Cerebellar nuclear complex (tissue), 1 donor: ENCODE measurements at places on chromosomes 4 and X.

DNA sequence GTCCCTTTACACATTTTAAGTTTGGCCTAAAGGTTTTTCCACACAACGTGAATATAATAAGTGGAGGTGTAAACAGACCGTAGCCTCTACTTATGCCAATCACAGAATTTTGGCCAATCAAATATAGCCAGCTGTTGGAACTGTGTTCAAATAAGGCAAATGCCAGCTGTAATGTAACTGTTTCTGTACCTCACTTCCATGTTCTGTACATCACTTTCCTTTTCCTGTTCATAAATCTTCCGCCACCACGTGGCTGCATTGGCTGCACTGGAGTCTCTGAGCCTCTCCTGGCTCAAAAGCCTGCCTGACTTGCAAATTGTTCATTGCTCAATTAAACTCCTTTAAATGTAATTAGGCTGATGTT is 105.1 kb upstream of the SMIM31 start:
- no peak for DNase-seq

DNA sequence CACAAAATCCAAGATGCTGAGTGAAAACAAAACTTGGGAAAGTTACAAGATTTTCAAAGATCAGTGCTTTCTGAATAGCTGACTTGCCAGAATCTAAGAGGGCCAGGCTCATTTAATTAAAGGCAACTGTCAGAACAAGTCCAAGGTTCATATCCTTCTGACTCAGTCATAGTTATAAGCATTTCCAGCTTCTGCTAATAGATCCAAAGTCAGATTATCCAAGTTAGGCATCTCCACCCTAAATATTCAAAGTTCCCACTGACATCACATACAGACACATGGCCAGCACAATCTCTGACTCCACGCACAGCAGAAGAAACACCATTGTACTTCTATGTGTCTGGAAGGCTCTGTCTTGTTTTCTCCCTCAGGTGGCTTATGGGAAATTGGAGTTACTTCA is 41.8 kb downstream of the GASK1B start:
- DNase-seq = no peak

- no peak for DNase-seq
Observed at GRCh38 chr4:84740057-84740456, 157.1 kb downstream of the CDS1 start.

- DNase-seq = no peak
Observed at GRCh38 chr4:93791570-93792195, 36.9 kb upstream of the ATOH1 start.

- no peak for DNase-seq
Observed at GRCh38 chr4:16237715-16238114, 11.4 kb upstream of the TAPT1 start.

DNA sequence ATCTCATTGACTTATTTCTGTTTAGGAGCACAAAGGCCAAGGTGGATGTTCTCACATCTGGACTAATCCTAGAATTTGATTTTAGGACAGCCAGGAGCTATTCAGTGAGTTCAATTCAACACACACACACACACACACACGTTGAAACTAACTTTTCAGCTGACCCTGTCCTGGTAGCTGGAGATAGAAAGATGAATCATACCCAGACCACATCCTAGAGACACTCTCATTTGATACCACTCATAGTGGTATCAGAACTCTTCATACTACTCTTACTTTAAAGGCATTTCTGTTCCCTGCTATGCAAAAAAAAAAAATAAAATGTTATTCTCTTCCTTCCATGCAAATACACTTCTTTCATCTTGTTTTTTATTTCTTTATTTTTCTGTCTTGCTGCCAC is 36.7 kb downstream of the KLF8 start:
- DNase-seq = no peak

GRCh38 chr4:113467581-113467980 is 294.0 kb downstream of the CAMK2D start:
- peak; percentile 29 for DNase-seq

- DNase-seq = no peak
Observed at GRCh38 chr4:992297-993110, 700 bp downstream of the SLC26A1 start.

GRCh38 chrX:101550751-101551379 is 518 bp downstream of the ARMCX1 start:
- no peak for DNase-seq

- DNase-seq = no peak
Observed at GRCh38 chr4:45350438-45350837, 624.1 kb upstream of the GNPDA2 start.

- DNase-seq = no peak
Observed at GRCh38 chr4:156974264-156974663, 2.7 kb upstream of the PDGFC start.

- DNase-seq = no peak
Observed at GRCh38 chr4:189049682-189050081, 891.0 kb upstream of the FRG1 start.

GRCh38 chr4:102311407-102311806 is 33.9 kb downstream of the SLC39A8 start:
- no peak for DNase-seq

- DNase-seq = no peak
Observed at GRCh38 chrX:47484885-47485284, 1.9 kb upstream of the ZNF41 start.

- no peak for DNase-seq
Observed at GRCh38 chr4:120870279-120870673, 52.2 kb downstream of the PRDM5 start.

DNA sequence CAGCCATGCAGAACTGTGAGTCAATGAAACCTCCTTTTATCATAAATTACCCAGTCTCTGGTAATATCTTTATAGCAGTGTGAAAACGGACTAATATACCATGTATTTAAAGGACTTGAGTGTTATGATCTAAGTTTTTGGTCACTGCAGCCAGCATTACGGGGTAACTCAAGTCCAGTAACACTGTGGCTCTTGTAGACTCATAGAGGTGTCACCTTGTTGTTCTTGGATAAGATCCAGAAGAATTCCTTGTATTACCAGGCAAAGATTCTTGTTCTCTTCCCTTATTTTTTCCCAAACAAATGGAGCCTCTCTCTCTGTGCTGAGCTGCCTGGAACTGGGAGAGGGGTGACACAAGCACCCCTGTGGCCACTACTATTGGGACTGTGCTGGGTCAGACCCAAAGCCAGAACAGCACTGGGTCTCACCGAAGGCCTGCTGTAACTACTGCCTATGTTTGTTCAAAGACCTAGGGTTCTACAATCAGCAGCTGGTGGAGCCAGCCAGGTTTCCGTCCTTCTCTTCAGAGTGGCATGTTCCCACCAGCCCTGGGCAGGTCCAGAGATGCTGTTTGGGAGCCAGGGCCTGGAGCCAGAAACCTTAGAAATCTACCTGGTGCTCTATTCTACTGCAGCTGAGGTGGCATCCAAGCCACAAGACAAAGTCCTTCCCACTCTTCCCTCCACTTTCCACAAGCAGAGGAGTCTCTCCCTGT is 43.7 kb upstream of the MED14 start:
- DNase-seq = no peak

DNA sequence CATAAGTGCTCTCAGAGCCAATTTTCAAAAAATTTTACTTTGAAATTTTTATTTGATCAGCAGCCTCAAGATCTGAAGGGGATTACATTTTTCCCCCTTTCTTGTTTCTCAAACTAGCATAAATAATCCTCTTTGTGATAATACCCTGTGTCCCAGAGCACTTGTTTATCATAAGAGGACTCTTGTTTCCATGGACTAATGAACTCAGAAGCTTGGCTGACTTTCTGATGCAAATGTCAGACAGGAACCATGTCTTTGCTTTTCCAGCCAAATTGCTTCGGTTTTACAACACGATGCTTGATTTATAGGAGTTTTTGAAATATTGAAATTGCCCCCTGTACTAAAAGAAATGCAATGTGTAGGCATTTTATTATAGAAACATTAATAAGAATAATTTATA is 859.3 kb upstream of the LCORL start:
- no peak for DNase-seq

DNA sequence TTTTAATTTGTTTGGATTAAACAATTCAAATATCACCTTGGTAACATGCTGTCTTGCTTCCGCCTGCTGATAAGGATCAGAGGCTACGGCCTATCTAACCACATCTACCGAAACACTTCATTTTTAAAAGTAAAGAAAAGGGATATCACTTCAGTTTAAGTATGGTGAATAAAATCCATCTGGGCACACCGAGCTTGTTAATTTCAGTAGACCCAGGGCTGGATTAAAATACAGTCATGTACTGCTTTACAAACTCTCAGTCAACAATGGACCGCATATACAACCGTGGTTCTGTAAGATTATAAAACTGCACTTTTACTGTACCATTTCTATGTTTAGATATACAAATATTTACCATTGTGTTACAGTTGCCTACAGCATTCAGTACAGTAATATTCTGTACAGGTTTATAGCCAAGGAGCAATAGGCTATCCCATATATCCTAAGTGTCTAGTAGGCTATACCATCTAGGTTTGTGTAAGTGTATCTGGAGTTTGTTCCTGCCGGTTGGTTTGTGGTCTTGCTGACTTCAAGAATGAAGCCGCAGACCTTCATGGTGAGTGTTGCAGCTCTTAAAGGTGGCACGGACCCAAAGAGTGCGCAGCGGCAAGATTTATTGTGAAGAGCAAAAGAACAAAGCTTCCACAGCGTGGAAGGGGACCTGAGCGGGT is 40.0 kb downstream of the SEPTIN11 start:
- no peak for DNase-seq

DNA sequence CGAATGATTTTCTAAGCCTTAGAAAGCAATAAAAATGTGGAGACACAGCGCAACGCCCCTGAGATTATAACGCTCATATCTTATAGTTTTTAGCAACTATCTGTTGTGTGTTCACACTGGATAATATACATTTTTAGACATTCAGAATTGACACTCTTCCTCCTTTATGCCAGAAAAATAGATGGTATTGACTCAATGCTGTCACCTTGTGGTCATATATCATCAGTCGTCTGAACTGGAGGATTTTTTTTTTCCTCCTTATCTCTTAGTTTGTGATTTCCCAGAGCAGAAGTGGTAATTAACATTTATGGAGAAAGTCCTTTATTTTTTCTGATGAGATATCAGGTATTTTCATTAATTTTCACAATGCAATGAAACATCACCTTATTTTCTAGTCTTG is 759.6 kb downstream of the RAB28 start:
- DNase-seq = no peak

DNA sequence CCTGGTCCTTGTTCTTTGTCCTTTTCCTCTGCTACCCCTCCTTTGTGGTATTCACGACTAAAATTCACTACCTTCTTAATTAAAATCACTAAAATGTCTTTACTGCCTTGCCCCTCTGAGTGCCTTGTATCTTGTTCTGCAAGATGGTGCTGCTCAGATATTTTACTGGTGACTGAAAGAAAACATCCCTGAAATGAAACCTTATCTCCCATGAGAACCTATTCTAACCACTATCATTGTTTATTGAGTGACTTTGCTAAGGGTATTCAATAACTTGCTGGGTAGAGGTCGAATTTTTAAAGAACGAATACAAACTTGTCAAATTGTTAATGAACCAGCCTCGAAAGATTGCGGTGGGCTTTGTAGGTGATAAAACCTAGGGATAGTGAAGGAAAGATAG is 52.8 kb downstream of the SPRY1 start:
- no peak for DNase-seq

DNA sequence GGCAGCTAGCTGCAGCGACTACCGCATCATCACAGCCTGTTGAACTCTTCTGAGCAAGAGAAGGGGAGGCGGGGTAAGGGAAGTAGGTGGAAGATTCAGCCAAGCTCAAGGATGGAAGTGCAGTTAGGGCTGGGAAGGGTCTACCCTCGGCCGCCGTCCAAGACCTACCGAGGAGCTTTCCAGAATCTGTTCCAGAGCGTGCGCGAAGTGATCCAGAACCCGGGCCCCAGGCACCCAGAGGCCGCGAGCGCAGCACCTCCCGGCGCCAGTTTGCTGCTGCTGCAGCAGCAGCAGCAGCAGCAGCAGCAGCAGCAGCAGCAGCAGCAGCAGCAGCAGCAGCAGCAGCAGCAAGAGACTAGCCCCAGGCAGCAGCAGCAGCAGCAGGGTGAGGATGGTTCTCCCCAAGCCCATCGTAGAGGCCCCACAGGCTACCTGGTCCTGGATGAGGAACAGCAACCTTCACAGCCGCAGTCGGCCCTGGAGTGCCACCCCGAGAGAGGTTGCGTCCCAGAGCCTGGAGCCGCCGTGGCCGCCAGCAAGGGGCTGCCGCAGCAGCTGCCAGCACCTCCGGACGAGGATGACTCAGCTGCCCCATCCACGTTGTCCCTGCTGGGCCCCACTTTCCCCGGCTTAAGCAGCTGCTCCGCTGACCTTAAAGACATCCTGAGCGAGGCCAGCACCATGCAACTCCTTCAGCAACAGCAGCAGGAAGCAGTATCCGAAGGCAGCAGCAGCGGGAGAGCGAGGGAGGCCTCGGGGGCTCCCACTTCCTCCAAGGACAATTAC is 1.4 kb downstream of the AR start:
- no peak for DNase-seq

DNA sequence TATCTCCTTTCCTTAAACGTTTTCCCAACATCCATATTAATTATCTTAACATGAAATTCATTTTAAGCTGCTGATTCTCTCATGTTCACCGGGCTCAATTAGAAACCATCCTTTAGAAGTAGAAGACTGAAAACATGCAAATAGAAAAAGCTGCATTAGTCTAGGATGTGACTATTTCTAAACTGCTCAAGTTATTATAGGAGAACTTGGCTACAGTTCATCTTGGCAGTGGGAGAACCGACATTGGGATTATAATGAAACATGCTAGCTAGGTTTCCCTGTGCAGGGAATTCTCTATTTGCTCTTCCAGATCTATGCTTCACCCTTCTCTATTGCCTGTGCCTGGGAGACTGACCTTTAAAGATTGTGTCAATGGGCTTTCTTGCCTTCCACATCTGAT is 151.0 kb upstream of the PPARGC1A start:
- no peak for DNase-seq

DNA sequence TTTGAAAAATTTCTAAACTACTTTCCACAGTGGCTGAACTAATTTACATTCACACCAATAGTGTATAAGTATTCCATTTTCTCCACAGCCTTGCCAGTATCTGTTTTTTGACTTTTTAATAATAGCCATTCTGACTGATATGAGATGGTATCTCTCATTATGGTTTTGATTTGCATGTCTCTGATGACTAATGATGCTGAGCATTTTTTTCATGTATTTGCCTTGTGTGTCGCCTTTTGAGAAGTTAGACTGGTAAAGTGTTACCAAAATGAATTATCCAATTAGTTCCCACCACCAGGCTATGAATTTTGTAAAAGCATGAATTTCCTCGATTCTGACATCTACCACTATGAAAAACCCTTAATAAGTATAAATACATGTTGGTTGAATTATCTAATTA is 242.2 kb upstream of the GK2 start:
- DNase-seq = no peak

GRCh38 chr4:39124885-39125599 is 57.3 kb upstream of the WDR19 start:
- no peak for DNase-seq

GRCh38 chr4:153426207-153426885 is 39.8 kb upstream of the TMEM131L start:
- DNase-seq = no peak
